SW 1271 (cell line): ENCODE measurements at places on chromosomes 7 and 10.

- no peak for DNase-seq
Measured at GRCh38 chr7:83119026-83119382, 43.7 kb downstream of the PCLO start.

DNA sequence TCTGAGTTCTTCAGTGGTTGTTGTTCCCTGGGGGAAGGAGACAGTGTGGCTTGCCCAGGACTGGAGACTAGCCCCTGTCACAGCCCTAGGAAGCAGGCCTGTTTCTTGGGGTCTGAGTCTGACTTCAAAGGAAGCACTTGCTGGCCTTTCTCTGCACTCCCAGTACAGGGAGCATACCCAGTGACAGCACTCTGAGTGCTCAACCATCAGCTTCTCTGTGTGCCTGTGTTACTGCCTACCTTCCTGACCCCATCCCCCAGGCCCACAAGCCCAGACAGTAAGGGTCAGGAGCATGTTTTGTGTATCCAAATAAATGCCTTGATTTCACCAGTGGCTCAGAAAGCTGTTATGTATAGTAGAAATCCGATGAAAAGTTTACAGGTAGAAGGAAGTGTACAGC is 48.9 kb downstream of the OGDH start:
- no peak for DNase-seq

GRCh38 chr10:57849691-57850357 is 417.9 kb downstream of the IPMK start:
- DNase-seq, result peak; percentile 18

DNA sequence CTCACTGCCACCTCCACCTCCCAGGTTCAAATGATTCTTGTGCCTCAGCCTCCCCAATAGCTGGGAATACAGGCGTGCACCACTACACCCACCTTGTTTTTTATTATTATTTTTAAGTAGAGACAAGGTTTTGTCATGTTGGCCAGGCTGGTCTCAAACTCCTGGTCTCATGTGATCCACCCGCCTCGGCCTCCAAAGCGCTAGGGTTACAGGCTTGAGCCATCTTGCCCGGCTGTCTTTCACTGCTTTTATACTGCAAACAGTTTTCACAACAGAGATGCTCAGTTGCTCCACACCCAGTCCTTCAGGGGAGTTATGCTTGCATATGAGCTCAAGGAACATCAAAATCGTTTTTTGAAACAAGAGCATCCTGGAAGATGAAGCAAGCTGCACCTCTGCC is 1.3 kb upstream of the PRR15 start:
- no peak for DNase-seq

GRCh38 chr10:132809232-132810140 is 23.5 kb upstream of the NKX6-2 start:
- DNase-seq, result no peak

- no peak for DNase-seq
Measured at GRCh38 chr7:66921918-66922486, 977 bp downstream of the TMEM248 start.

GRCh38 chr7:28581351-28581750 is 169.0 kb downstream of the CREB5 start:
- DNase-seq, result no peak

GRCh38 chr7:103894656-103895596 is 94.5 kb downstream of the RELN start:
- DNase-seq, result no peak

GRCh38 chr7:157797361-157797760 is 460.6 kb downstream of the DNAJB6 start:
- DNase-seq, result no peak

- DNase-seq, result no peak
Measured at GRCh38 chr10:18822156-18822555, 162.9 kb downstream of the ARL5B start.

DNA sequence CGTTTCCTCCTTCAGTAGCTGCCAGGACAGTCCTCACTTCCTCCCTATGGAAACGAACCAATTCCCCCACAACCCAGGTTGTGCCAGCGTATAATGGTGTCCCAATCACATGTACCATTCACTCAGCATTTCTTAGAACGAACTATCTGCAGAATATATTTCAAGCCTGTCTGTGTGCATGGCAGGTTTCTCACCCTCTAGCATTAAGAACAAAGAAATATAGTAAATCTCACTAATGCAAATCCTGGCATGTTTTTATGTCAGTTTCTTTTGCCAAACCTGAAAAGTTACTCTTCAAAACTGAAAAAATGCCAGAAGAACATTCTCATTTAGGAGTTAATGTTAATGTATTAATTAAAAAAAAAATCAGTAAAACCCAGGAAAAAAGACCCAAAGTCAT is 405.9 kb upstream of the KLF6 start:
- DNase-seq, result no peak

GRCh38 chr10:94002156-94002555 is 8.4 kb downstream of the PLCE1 start:
- DNase-seq, result no peak

GRCh38 chr7:141359740-141360415 is 191.3 kb upstream of the AGK start:
- DNase-seq, result no peak

DNA sequence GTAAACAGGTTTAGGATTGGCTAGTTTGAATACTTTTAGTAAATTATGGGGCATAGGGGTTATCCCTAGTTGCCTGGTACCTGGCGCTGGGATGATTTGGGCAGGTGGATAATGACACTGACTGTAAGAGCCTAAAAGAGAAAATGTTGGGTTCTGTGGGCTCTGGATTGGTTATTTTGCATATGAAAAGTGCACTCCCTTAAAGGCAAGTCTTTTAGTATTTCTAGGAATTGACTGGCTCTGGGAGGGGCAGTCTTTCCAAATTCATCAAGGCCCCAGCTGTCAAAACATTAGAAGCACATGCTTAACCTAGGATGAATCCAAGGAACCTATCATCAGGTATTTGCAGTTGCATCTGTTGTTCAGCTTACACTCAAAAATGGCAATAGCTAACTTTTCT is 454.6 kb upstream of the SORCS1 start:
- DNase-seq, result no peak

GRCh38 chr7:4613846-4614548 is 68.1 kb upstream of the FOXK1 start:
- DNase-seq, result no peak

DNA sequence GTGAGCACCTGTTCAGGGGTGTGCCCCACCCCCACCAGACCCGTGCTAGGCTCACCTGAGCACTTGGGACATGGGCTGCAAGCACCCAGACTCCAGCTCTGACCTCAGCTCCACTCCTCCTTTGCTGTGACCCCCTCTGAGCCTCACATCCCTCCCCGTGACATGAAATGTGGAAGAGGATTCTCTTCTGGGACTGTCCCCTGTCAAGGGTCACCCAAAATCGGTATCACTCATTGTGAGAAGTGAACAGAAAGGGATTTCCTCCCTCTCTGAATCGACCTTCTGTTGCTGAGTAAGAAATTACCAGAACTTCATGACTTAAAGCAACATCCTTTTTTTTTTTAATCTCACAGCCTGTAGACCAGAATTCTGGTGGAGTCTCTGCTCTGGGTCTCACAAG is 6.2 kb upstream of the CHST15 start:
- DNase-seq, result no peak

DNA sequence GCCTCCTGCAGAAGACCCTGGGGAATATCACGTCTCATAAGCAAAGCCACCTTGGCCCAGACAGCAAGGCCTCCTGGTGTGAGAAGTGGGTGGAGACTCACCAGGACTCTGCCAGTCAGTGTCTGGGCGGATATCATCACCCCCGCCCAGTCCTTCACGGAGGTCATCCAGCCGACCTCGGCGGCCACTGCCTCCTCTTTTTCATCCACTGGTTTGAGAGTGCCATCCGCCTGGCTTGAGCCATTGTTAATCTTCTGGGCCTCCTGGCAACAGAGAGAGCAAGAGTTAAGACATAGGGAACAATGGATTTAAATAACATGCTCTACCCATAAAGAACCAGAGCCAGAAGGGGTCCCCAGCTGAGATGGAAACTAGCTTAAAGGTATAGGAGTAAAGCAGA is 233.8 kb downstream of the KCNMA1 start:
- no peak for DNase-seq

DNA sequence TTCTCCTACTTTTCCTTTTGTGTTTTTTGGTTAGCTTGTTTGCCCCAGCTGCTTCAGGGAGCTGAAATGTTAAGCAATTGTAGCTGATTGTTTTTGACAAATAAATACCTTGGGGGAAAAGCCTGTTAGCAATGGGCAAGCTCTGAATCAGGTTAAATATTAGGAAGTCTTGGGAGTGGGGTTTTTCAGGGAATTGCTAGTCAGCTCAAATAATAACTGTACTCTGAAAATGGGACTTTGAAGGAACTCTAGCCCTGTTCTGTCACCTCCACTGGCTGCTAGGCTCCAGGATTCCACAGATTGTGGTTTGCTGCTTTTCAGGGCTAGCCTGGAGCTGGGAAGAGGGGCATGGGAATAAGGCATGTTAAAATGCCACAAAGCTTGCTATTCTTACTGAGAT is 39.5 kb downstream of the ADK start:
- DNase-seq, result no peak

DNA sequence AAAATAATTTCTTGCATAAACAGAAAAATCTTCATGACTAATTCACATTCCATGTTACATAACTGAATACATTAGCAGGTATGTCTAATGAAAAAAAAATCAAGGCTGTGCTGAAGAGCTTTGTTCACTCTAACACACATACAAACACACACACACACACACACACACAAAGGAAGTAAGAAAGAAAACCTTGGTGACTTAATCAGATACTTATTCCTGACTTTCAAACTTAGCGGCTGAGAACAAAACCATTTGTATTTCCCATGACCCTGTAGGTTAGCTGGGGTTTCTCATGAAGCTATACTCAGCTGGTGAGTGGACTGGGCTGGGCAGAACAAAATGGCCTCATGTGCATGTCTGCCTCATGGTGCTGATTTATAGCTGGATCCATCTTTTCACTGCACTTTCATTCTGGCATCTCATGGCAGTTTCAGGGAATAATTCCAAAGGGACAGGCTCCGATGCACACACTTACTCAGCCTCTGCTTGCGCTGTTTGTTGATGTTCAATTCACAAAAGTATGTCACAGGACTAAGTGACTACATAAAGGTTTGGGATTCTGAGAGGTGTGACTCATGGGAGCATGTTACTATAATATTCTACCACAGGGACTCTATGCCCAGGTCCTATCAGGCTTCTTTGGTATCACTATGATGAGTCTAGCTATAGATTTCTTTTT is 161.2 kb downstream of the PCLO start:
- no peak for DNase-seq

- DNase-seq, result no peak
Measured at GRCh38 chr7:23108995-23109394, 3.4 kb downstream of the KLHL7 start.

- DNase-seq, result no peak
Measured at GRCh38 chr7:70794962-70795361, 337.0 kb upstream of the GALNT17 start.

GRCh38 chr7:86768967-86769760 is 125.5 kb downstream of the GRM3 start:
- no peak for DNase-seq

DNA sequence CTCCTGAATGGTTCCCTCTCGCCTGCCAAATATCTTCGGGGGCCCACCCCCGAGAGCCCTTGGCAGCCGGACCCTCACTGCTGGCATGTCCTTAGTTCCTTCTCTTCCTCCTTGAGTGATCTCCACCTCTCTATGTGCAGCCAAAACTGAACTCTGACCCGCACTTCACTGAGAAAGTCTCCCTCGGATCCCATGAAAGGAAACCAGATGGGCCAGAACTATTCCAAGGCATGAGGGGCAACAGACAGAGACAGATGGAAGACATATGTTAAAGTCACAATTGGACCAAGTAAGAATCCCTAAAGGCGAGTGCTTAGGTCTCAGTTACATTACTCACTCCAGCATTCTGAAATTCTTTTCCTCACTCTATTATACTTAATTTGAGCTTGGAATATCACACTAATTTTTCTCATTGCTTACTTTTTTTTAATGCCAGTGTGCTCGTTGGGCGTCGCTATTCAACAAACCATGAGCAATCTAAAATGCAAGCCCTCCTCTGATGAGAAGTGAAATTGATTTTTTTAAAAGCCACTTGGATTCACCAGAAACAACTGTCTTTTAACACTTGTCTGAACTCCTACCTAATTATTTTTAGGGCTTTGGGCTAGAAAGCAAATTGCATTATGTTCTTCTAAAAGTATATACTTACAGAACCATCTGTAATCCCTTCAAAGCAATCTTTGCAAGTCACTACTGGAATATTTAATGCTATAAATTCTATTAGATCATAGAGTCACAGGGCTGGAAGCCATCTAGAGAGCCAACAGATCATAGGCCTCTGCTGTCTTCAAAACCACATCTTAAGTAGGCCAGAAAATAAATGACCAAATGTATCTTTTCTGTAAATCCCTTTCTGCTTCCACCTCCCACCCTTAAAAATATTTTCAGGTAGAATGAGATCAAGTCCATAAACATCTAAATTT is 43.3 kb upstream of the EZH2 start:
- DNase-seq, result no peak
